KG1 (cell line): ENCODE measurements at places on chromosomes 1 and 21.
A peak's percentile ranks its signal among the peaks of the same experiment; 100 is the strongest.

DNA sequence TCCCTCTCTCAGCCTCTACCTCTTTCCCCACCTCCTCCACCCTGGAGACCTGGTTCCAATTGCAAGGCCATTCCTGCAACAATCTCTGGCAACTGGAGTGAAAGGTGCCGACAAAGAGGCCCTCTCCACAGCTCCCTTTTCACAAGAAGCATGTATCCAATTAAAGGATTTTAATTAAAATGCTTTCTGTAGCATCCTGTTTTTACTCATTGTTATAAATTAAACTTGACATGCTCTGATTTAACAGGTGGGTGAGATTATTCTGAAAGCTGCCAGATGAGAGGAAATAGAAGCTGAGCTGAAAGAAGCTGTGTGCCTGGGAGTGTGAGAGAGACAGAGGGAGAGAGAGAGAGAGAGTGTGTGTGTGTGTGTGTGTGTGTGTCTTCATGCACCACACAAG lies 160.5 kb downstream of the TBX15 start:
- no peak for DNase-seq

GRCh38 chr1:186178426-186179043 lies 196.5 kb downstream of the TPR start:
- no peak for DNase-seq

DNA sequence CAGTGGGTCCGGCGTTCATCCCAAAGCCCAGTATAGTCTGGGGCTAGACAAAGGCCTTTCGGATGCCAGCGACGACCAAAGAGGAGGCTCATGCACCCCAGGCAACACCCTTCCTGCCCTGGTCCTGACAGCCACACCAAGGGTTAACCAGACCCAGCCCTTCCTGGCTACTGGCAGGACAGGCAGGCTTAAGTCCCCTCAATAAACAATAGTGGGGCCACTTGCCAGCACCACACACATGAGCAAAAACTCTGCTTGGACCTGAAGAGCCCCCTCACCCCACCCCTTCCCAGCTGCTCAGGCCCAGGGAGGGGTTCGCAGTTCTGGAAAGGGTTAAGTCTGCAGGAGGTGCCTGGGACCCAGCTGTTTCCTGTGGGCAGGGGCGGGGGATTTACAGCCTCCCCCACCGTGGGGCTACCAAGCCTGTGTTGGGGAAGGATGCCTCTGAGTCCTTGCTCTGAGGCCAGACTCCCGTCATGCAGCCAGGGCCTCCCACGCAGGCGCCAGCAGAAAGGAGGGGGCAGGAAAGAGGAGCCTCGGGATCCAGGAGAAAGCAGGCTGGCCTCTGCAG lies 18.2 kb downstream of the PHLDA3 start:
- DNase-seq = no peak

GRCh38 chr1:234176000-234176399 lies 197.3 kb upstream of the COA6 start:
- no peak for DNase-seq

DNA sequence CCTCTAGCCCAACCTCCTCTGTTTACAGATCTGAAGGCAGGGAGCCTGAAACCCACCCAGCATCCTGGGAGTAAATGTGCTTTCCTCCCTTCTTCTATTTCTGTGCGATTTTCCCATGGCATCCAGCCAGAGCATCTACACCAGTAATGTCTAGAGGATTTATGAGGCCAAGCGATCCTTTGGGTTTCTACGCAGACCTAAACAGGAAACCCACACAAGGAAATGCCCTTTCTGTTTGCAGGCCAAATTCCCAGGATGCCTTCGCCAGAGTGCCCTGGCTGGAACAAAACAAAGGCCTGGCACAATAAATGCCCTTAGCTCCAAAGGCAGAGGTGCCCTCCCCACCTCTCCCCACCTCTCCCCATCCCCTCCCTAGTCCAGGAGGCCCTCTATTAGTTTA lies 110.5 kb upstream of the CDC42BPA start:
- no peak for DNase-seq

GRCh38 chr21:31371715-31372470 lies 27.8 kb upstream of the TIAM1 start:
- no peak for DNase-seq

DNA sequence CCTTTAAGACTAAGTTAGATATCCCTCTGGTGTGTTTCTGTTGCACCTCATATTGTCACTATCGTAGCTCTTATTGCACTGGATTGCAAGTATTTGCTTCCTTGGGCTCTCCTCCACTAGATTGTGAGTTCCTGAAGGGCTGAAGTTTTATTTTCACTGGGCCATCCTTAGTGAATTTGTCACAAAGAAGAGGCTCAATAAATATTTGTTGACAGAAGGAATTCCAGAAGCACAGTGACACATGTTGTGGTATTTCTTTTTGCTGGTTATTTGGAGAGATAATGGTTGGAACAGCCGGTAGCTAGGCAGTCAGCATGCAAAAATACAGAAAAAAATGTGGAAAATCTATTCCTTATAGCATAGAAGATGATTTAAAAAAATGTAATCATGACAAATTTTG lies 129.9 kb upstream of the ZRANB2 start:
- DNase-seq = no peak

DNA sequence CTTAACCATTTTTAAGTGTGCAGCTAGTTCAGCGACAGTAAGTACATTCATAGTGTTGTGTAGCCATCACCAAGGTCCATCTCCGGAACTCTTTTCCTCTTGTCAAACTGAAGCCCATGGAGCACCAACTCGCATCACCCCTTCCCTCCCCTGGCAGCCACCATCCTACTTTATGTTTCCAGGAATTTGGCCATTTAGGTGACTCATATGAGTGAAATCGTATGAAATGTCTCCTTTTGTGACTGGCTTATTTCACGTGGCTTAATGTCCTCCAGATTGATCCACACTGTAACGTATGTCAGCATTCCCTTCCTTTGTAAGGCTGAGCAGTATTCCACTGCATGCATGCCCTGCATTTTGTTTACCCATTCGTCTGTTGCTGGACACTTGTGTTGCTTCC lies 2.5 kb downstream of the COL6A2 start:
- DNase-seq = no peak

- no peak for DNase-seq
Observed at GRCh38 chr1:152888126-152888525, 10.0 kb downstream of the SMCP start.

DNA sequence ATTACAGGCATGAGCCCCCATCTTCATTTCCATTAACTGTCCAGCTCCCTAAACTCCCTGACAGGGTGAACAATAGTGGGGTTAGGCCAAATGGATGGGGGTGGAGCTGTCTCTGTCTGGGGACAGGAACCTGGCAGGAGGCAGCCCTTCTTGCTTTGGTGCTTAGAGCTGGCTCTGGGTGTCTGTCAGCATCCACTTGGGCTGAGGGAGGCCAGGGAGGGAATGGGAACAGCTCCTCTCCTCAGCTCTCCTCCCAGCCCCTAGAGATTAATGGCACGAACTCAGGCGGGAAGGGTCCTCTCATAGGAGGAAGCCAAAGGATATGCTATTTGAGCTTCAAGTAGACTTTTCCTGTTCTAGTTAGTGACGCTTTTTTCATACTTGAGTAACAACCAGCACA lies 11.1 kb upstream of the ETV3L start:
- no peak for DNase-seq

GRCh38 chr1:26500488-26501175 lies 28.4 kb downstream of the HMGN2 start:
- peak; percentile 92 for DNase-seq

- DNase-seq = no peak
Observed at GRCh38 chr1:67704351-67704750, 19.4 kb downstream of the GADD45A start.

GRCh38 chr1:67441739-67442281 lies 11.6 kb upstream of the SERBP1 start:
- no peak for DNase-seq

DNA sequence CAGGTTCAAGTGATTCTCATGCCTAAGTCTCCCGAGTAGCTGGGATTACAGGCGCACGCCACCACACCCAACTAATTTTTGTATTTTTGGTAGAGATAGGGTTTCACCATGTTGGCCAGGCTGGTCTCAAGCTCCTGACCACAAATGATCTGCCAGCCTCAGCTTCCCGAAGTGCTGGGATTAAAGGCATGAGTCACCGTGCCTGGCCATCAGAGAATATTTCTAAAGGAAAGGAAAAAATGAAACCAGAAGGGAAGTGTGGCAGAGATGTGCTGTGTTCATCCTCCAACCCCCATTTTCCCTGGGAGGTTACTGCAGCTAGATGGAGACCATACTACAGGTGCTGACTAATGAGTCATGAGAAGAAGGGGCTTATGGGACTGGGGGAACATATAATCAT lies 964.1 kb downstream of the TTLL7 start:
- DNase-seq = no peak

GRCh38 chr1:77950873-77951272 lies 28.0 kb downstream of the FUBP1 start:
- no peak for DNase-seq

DNA sequence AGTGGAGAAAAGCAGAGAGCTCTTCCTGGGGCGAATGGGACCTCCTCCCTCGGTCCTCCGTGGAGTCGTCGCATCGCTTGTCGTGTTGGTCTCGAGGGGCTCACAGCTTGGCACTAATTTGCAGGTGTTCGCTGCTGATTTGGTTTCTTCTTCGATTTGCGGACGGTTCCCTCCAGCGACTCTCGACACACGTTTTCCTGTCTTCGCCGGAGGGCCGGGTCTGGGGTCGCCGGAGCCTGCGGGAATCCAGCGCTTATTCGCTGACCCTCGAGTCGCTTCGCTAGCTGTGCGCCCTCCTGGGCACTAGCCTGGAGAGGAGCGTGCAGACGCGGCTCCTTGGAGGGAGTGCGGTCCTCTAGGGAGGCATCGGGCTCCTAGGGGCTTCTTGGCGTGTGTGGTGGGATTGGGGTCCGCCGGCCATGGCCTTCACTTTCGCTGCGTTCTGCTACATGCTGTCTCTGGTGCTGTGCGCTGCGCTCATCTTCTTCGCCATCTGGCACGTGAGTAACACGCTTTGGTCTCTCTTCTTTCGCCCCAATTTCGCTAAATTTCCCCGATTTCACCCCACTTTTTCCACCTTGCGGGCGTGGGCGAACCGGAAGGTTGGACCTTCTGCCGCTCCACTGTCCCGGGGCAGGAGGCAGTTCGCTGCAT lies 766 bp downstream of the CNIH3 start:
- no peak for DNase-seq
